ENCODE measurements at places on chromosomes 3 and 15.

DNA sequence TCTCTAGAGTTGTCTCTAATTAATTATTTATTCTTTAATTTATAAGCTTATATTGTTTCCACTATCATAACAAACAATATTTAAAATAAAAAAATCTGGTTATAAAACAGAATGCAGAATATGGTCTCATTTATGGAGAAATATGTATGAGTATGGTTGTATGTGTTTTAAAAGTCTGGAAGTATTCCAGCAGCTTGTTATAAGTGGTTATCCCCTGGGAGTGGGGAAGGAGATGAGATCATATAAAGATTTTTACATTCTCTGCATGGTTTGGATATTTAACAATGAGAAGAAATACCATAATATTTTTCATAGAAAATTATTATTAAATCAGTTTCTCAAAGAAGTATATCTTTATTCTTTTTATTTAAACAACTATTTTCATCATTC lies 135.4 kb upstream of the MB21D2 start:
- H3K4me3 ChIP-seq = no peak overlapping the region
- DNase-seq = no peak
- H3K36me3 ChIP-seq = no peaks in the 10 kb centered on the region
- H3K4me1 ChIP-seq = no peaks in the 10 kb centered on the region
- H3K27me3 ChIP-seq = no peaks in the 10 kb centered on the region
- no peak overlapping the region for H3K27ac ChIP-seq

DNA sequence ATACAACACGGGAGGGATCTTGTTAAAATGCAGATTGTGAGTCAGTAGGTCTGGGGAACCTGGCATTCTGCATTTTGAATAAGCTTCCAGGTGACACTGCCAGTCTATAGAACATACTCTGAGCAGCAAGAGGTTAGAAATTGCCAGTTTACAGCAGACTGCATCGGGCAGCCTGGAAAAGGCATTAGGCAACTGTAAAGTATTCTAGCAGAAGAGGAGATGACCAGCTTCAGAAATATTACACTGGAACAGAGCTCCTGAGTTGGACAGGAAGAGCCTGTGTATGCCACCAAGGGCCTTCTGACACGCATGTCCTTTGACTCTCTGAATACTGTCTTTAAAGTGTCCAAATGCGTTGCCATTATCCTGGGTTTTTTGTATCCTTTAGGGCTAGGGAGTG lies 2.5 kb upstream of the ACAN start:
- no peak overlapping the region for H3K4me3 ChIP-seq
- no peaks in the 10 kb centered on the region for H3K36me3 ChIP-seq
- no peaks in the 10 kb centered on the region for H3K4me1 ChIP-seq

GRCh38 chr15:51401872-51402517 lies 60.5 kb downstream of the GLDN start:
- H3K4me1 ChIP-seq = no peaks in the 10 kb centered on the region
- H3K4me3 ChIP-seq = no peak overlapping the region
- H3K36me3 ChIP-seq = no peaks in the 10 kb centered on the region
- H3K27ac ChIP-seq = no peak overlapping the region

- H3K36me3 ChIP-seq = no peaks in the 10 kb centered on the region
- no peak for DNase-seq
- no peaks in the 10 kb centered on the region for H3K27me3 ChIP-seq
- H3K27ac ChIP-seq = no peak overlapping the region
- H3K4me1 ChIP-seq = no peaks in the 10 kb centered on the region
Measured at GRCh38 chr3:126306397-126306796, 50.8 kb downstream of the KLF15 start.

GRCh38 chr3:181317508-181317907 lies 328.0 kb upstream of the DNAJC19 start:
- H3K36me3 ChIP-seq = no peaks in the 10 kb centered on the region
- no peak overlapping the region for H3K27ac ChIP-seq
- H3K4me1 ChIP-seq = no peaks in the 10 kb centered on the region
- H3K4me3 ChIP-seq = no peak overlapping the region
- no peak for DNase-seq
- H3K27me3 ChIP-seq = no peaks in the 10 kb centered on the region

DNA sequence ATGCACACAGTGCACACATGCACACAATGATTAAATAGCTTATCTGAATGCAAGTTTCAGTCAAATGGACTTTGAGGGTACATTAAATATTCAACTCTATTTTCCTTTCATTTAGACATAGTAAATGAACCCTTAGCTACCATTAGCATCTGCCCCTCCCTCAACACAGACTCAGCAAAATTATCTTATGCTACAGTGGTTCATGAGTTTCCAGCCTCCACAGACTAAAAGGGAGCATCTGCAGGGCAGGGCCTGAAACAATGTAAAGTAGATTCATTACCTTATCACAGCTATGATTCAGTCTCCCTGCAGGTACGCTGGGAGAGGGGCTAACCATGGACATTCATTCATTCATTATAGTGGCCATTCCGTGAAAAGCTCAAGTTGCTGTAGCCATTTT lies 329.1 kb downstream of the VGLL3 start:
- H3K4me1 ChIP-seq = no peaks in the 10 kb centered on the region
- no peak overlapping the region for H3K4me3 ChIP-seq
- DNase-seq = no peak
- no peak overlapping the region for H3K27ac ChIP-seq
- no peaks in the 10 kb centered on the region for H3K27me3 ChIP-seq

DNA sequence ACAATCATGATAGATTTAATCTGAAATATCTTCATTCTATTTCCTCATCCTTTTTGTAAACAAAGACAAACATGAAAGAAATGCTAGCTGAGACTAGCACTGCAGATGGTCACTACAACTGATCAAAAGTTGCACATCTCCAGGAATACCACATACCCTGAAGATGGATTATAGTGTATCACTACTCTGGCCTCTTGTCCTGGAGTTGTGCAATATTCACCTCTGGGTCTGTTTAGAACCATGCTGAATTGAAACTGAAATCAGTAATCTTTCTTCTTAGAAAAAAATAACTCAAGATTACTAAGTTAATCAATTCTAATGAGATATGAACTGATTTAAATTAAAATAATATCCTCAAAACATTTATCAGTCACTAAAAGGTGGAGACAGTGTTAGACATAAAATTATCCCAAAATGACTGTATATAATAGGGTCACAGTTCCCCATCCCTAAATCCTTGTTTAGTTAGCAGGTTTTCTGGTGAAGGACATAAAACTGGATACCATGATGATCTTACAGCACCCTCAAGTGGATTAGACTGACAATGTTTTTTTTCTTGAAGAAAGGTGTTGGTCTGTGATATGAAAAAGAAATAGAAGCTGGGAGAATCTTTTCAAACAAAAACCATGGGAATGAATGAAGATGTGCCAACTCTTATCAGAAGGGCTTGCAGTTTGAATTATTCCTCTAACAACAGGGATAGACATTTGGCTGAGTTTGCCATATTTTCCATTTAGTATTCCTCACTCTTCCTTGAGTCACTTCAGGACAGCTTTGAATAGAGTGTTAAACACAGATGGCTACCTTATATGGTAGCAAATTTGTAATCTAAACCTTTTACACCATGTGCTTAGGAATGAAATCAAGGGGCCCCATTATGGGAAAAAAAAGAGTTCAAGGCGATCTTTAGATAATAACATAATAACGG lies 7.1 kb upstream of the TTC14 start:
- no peak overlapping the region for H3K27ac ChIP-seq
- no peaks in the 10 kb centered on the region for H3K36me3 ChIP-seq
- H3K4me1 ChIP-seq = no peaks in the 10 kb centered on the region
- no peak overlapping the region for H3K4me3 ChIP-seq
- peak; percentile 54 for DNase-seq

GRCh38 chr3:13024765-13025065 lies 48.5 kb downstream of the IQSEC1 start:
- DNase-seq = no peak
- no peaks in the 10 kb centered on the region for H3K4me1 ChIP-seq
- no peak overlapping the region for H3K27ac ChIP-seq
- H3K4me3 ChIP-seq = no peak overlapping the region
- H3K27me3 ChIP-seq = no peaks in the 10 kb centered on the region

GRCh38 chr3:184600685-184601377 lies 39.2 kb downstream of the EPHB3 start:
- DNase-seq = no peak
- H3K4me1 ChIP-seq = peaks cover 13% of the 10 kb centered on the region
- no peak overlapping the region for H3K4me3 ChIP-seq
- H3K36me3 ChIP-seq = no peaks in the 10 kb centered on the region
- H3K27me3 ChIP-seq = no peaks in the 10 kb centered on the region

DNA sequence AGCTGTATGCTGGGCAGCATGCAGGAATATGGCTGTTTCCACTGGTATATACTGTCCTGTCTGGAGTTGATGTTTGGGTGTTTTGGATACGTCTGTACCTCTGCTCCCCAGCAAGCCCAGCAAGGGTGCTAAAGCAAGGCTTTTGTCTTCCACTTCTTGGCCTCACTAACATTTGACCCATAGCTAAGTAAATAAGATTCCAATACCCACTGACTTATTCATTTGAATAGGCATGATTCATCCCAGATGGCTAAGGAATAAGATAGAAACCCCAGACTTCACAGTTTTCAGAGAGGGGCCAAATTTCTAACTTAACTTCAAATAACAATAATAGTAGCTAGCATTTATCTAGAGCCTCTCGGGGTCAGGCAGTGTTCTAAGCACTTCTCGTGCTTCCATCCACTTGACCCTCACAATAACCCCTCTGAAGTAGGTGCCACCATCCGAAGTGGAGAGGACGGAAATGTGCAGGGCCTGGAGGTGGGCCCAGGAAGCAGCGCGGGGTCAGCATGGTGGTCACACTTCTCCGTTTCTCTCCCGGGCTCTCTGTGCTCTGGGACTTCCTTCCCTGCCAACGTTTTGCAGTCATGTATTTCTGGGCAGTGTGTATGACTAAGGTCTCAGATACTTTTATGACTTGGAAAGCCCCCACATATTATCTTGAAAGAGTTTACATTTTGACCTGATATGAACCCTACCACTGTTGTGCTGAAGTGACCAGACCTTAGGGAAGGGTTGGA lies 39.3 kb downstream of the LRRK1 start:
- H3K36me3 ChIP-seq = no peaks in the 10 kb centered on the region
- DNase-seq = no peak
- H3K4me1 ChIP-seq = no peaks in the 10 kb centered on the region
- no peak overlapping the region for H3K27ac ChIP-seq

DNA sequence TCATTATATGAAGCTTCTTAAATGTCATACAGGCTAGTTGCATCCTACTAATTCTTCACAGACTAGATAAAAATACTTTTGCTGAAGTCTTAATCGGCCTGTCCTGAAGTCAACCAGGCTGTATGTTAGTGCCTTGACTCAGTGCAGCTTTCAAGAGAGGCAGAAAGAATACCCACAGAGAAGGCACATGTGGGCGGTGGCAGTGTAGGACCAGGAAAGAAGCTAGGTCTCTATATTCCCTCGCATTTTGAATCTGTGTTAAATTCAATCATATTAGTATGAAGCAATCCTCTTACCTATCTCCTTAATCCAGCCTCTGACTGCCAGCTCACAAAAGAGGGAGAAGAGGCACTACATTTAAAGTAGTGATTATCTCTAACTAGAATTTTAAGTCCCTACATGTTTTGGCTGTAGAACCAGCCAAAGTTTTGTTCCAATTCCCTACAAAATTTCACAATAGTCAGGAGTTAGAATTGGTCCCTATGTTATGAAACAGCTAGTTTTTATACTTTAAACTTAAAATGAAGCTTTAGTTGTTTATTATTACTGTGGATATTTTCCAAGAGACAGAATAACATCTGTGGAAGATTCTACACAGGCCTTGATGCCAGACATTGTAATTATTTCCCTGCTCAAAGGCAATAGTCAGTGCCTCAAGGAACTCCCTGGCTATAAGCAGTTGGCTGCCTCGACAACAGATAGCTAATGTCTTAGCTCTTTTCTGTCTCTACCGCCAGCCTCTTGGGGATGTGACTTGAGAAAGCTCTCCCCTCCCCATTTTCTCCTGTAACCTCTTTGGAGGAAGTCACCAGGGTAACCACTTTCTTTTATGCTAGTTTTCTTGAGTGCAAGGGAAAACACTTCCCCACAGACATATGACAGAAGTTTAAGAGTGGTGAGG lies 31.9 kb downstream of the CRTC3 start:
- no peaks in the 10 kb centered on the region for H3K4me1 ChIP-seq
- H3K4me3 ChIP-seq = no peak overlapping the region
- DNase-seq = no peak
- no peaks in the 10 kb centered on the region for H3K36me3 ChIP-seq
- H3K27ac ChIP-seq = no peak overlapping the region
- H3K27me3 ChIP-seq = no peaks in the 10 kb centered on the region

GRCh38 chr3:127071597-127072001 lies 88.7 kb downstream of the PLXNA1 start:
- no peaks in the 10 kb centered on the region for H3K4me1 ChIP-seq
- no peaks in the 10 kb centered on the region for H3K27me3 ChIP-seq
- DNase-seq = no peak
- H3K4me3 ChIP-seq = no peak overlapping the region

DNA sequence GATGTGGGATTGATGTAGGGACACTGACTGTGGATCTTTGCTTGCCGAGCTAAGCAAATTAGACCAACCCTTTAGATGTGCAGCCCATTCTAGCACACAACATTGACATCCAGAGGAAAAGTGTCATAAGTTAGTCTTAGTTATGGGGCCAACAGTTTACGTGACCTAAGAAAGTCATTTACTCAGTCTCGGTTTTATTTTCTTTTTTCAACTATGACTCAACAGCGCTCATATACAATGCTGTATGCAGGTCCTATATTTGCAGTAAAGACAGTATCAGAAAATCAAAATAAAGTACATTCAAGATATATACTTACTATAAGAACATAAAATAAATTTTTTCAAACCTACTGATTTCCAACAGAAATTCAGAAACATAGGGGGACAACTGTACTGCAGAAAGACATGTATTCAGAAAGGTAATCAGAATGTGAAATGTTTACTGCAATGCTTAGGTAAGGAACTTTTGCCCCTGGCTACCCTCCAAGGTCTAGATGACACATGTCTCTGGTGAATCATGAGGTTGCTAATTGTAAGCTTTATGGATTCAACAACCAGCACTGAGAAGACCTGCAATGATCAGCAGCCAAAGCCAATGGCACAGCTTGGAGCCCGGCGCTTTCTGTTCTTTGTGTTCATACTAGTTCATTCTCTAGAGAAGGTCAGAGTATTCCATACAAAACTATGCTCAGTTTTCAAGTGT lies 317.5 kb upstream of the CNTN6 start:
- no peak overlapping the region for H3K27ac ChIP-seq
- H3K4me1 ChIP-seq = no peaks in the 10 kb centered on the region
- H3K36me3 ChIP-seq = no peaks in the 10 kb centered on the region
- DNase-seq = no peak

GRCh38 chr3:106341586-106342162 lies 472.9 kb upstream of the CBLB start:
- H3K4me3 ChIP-seq = no peak overlapping the region
- H3K27me3 ChIP-seq = no peaks in the 10 kb centered on the region
- H3K36me3 ChIP-seq = no peaks in the 10 kb centered on the region
- DNase-seq = no peak
- H3K4me1 ChIP-seq = no peaks in the 10 kb centered on the region

DNA sequence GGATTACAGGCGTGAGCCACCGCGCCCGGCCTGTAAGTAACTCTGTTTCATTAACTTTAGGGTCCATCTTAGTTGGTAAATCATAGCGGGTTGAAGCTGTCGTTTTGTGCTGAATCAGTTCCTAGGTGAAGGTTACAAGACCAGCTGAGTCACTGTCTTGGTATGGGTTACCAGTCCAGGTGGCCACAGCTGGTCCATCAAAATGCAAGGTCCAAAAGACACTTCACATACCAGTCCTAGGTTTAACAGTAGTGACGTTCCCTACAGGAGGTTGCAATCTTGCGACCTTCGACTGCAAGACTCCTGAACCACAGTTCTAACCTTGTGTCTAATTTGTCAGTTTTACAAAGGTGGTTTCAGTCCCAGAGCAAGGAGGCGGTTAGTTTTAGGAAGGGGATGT lies 160.1 kb upstream of the ATP10A start:
- peaks cover 1% of the 10 kb centered on the region for H3K4me1 ChIP-seq
- DNase-seq = peak; percentile 54
- H3K4me3 ChIP-seq = no peak overlapping the region
- H3K27ac ChIP-seq = no peak overlapping the region
